ENCODE measurements at places on chromosomes 7 and 10. TPM values are rescaled to one million over a fixed set of nuclear protein-coding genes. Genes with fewer than 3 reads are reported as not detected.
A peak's percentile ranks its signal among the peaks of the same experiment; 100 is the strongest.

The NOS3 gene
- total RNA-seq = not detected

The ABLIM1 gene
- total RNA-seq = 11.2 TPM

The HOGA1 gene
- total RNA-seq = 2.7 TPM

DNA sequence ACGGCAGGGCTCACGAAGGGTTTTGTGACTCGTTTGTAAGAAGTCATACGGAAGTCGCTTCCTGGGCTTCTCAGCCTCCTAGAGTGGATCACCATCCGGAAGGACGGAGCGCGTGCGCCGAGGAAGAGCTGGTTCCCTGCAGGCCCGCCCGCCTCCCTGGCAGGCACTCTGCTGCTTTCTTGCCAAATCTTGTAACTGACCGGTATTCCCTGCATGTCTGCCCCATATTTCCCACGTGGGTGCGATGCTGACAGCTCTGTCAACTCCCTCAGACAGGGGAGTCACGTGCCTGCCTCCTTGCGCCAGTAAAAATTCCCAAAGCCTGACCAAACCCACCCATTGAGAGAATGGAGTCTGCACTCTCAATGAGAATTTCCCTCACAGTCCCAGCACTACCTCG, 12.7 kb downstream of the SHH start:
- peak; percentile 91 for DNase-seq

DNA sequence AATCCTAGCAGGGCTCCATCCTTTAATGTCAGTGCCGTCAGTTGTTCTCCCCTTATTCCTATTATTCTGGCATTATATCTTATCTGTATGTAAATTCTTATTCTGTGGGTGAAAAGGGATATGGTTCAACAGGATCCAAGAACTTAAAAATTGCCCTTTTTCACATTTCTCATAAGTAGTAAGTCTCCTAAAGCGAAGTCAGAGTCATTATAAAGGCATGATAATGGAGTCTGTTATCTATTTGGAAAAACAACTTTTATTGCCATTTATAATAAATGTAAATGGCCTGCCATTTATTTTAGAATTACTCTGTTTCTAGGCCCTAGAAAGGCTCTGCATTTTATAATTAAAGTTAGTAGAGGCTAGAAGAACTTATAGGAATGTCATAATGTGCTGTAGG, 31.3 kb downstream of the SDK1 start:
- DNase-seq = no peak

DNA sequence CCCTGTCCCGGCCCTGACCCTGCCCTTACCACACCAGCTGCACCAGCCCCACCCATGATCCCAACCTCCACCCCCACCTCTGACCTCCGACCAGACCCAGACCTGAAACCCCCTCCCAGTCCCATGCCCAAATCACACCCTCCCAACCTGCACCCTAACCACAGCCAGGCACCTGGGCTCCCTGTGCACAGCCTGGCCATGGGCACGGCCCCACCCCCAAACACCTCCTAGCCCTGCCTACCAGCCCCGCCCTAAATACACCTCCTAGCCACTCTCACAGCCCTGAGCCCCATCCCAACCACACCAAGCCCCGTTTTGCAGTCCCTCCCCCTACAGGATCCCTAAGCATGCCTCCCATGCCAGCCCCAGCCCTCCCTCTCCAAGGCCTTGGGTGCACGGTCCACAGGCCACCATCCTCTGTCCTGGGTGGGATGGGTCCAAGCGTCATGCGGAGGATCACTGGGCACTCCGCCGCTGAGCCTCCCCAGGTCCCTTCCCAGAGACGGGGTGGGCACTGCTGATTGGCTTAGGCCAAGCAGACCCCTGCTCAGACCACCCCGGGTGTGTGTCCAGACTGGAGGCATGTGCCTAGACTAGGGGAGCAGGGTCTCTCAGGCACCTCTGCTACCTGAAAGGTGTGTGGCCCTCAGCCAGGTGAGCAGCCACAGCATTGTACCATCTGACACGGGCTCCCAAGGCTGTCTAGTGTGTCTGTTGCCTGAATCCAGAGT, 30.1 kb downstream of the INSIG1 start:
- peak; percentile 55 for DNase-seq

GRCh38 chr7:20114468-20114867, 102.7 kb downstream of the MACC1 start:
- no peak for DNase-seq

- no peak for DNase-seq
Observed at GRCh38 chr10:104067525-104067924, 18.2 kb downstream of the COL17A1 start.

DNA sequence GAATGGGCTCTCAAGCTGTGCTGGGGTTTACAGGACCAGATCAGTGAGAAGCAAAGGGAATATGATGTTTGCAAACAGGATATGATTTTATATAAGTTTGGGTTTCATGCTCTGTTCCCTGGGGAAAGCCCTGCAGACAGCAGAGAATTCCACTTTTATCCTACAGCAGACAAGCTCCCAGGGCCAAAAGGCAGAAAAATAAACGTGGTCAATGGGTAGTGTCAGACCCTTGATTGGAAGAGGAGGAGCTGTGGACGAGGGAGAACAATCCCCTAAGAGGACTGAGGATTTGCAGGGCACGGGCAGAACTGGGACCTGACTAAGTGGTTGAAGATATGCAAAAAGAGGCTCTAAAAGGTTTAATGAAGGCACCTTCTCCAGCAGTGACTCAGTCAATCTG, 275.3 kb downstream of the HDAC9 start:
- no peak for DNase-seq

DNA sequence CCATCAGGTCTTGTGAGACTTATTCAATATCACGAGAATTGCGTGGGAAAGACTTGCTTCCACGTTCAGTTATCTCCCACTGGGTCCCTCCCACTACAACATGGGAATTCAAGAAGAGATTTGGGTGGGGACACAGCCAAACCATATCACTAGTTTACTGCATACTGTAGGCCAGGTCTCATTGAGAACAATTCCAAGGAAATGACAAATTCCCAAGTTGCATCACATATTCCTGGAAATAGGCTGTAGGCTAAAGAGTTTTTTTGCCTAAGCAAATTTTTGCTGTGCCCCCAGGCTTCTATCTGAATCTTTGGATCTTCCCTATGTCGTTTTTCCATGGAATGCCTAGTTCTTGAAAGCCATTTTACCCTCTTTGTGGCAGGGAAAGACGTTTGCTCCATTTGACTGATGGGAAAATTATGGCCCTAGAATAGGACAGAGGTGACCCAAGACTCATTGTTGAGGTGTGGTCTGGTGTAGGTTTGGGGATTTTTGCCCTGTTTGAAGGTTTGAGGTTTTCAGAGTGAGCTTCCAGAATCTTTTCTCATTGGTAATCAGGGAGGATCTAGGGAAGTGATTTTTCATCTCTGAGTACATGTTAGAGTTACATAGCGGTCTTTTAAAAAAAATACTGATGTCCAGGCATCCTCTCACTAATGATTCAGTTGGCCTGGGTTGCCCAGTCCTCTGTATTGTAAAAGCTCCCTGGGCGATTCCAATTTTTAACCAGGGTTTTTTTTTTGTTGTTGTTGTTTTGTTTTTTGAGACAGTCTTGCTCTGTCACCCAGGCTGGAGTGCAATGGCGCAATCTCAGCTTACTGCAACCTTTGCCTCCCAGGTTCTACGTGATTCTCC, 44.4 kb downstream of the TACR2 start:
- no peak for DNase-seq

GRCh38 chr10:132897516-132898381, 44.6 kb downstream of the CFAP46 start:
- peak; percentile 62 for DNase-seq

- DNase-seq = no peak
Observed at GRCh38 chr7:141737118-141737835, 881 bp upstream of the SSBP1 start.

DNA sequence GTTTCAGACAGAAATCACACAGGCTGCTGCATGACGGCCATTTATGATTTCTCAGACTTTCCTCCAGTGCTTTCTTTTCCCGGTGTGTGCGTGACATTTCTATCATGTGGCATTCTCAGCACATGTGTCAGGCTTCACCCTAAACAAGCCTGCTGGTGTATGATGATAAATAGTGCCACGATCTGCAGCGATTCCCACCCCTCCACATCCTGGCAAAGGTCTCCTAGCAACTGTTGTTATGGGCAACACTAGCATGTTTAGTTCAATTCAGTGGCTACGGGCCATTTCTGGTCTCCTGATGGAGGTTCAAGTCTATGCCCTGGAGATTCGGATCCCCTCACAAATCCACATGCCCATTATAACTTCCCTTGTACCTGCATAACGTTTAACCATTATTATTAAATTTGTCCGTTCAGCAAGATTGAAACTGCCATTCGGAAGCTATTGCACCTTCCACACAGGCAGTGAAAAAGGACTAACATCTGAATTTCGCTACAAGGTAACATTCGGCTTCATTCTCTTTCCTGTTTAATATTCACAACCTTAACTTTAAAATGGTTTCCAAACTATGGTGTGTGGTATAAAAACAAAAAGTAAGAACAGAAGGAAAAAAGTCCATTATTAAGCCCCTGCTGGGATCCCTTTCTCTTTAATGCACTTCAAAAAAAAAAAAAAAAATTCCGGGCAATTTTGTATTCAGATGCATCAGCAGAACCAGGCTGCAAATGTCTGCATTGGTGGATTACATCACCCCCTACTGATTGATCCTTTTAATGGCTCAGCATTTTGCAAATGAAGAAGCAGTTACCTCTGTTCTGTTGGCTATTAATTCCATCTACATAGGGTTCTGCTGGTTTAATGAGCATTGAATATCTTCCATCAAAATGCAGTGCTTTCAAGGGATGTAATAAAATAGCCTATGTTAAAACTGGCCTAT, 90.2 kb downstream of the FRMD4A start:
- no peak for DNase-seq

Measured in osteoblast (primary cell).